ENCODE measurements at places on chromosomes 3 and 15.

DNA sequence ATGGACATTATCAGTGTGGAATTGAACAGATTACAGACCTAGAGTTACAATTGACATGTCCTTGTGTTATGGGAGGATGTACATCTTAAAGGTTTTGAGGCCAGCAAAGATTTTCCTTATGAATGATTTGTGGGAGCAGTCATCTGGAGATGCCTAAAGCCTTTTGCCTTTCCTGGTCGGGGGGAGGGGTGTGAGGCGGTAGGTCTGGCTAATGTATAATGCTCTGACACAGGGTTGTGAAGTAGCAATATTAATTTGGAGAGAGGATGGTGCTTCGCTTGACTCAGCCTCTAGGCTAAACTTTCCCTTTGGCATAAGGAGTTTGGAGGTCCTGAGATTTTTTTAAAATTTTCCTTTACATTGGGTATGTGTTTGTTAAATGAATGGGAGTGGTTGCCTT, 23.3 kb downstream of the FBXO22 start:
- DNase-seq = no peak

DNA sequence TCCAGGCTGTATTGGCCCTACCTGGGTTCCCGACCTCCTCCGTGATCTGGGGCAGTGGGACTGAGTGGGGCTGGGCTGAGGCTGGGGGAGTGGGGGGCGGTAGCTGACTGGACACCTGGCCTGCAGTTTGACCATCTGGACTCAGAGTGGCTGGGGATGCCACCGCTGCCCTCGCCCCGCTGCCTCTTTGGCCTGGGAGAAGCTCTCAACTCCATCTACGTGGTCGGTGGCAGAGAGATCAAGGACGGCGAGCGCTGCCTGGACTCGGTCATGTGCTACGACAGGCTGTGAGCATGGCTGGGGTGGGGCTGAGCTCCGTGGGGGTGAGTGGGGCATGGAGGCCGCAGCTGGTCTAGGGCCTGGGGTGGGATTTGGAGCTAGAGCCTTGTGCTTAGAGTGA, 2.7 kb downstream of the KLHL40 start:
- no peak for DNase-seq

- no peak for DNase-seq
Observed at GRCh38 chr3:152826476-152826875, 8.5 kb upstream of the P2RY1 start.

DNA sequence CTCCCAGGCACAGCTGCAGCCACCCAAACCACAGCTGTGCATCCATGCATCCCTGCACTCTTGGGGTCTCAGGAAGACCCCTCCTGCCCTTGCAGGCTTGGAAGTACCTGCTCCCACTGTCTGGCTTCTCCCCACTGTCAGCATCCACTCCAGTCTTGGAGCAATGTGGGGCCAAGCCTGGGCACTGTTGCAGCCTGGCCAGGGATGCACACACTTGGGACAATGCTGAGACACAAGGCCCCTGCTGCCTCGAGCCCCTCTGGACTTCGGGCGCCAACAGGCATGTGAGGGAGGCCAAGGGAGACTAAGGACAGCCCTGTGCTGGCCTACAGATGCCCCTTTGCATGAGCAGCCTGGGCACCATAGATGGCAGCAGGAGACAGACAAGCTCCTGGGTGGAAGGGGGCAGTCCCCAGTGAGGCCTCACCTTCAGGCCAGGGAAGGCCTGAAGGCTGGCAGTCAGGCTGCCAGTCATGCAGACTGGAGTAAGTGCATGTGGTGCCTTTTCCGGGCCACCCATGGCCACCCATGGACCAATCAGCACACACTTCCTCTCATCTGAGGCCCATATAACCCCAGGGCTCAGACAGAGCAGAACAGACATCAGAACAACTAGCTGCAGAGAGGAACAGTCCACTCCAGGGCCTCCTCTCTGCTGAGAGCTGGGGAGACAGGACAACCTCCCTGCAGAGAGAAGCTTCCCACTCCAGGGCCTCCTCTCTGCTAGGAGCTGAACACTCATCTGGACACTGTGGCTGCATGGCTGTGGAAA, 219.0 kb downstream of the VGLL3 start:
- no peak for DNase-seq

DNA sequence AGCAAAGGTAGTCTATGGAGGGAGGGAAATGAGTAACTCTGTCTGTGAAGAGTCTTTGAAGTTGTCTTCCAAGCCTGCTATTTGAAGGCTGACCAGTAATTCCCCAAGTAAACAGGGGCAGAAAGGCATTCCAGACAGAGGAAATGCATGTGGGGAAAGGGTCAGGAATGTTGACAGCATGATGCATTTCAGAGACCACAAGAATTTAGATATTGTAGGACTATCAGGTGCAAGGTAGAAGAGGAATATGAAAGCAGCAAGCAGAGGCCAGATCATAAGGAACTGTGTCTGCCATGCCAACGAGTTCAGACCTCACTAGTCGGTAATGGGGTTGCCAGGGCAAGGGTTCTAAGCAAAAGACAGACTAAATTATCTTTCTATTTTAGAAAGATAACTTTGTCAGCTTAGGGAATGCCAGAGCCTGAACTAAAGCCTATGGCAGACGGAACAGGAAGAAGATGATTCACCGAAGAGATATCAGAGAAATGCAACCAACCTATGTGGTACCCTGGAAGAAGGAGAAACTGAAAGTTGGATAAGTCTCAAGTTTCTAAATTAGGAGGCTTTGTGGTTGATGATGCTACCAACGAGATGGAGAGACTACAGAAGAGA, 327.0 kb upstream of the RORA start:
- DNase-seq = no peak

GRCh38 chr3:8606701-8607231, 37.8 kb downstream of the SSUH2 start:
- DNase-seq = no peak

- DNase-seq = no peak
Observed at GRCh38 chr15:45095661-45096060, 18.3 kb downstream of the DUOX2 start.

- DNase-seq = no peak
Observed at GRCh38 chr15:101805605-101806345, 2.5 kb downstream of the OR4F6 start.
